Effector CD8-positive, alpha-beta T cell (primary cell): ENCODE measurements at places on chromosomes 16 and 17.

- no peak for DNase-seq
Measured at GRCh38 chr17:63692195-63692816, 7.6 kb downstream of the LIMD2 start.

DNA sequence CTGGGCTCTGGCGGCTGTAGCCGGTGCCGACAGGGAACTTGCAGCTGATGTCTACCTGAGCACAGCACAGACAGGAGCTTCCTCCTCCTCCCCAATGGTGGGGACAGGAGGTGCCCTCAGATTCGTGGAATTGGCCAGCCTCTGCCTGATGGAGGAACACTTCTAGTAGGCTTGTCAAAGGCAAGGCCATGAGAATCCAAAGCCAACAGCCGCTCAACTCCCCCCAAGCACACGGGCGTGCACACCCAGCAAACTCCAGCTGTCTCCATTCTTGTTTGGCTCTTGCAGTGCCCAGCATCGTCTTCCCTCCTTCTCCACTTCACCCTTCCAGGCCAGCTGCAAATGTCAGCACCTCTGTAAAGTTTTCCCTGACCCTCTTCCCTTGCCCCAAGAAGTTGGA, 35.1 kb downstream of the SCNN1G start:
- no peak for DNase-seq

- no peak for DNase-seq
Measured at GRCh38 chr16:56960681-56961281, 969 bp upstream of the CETP start.

DNA sequence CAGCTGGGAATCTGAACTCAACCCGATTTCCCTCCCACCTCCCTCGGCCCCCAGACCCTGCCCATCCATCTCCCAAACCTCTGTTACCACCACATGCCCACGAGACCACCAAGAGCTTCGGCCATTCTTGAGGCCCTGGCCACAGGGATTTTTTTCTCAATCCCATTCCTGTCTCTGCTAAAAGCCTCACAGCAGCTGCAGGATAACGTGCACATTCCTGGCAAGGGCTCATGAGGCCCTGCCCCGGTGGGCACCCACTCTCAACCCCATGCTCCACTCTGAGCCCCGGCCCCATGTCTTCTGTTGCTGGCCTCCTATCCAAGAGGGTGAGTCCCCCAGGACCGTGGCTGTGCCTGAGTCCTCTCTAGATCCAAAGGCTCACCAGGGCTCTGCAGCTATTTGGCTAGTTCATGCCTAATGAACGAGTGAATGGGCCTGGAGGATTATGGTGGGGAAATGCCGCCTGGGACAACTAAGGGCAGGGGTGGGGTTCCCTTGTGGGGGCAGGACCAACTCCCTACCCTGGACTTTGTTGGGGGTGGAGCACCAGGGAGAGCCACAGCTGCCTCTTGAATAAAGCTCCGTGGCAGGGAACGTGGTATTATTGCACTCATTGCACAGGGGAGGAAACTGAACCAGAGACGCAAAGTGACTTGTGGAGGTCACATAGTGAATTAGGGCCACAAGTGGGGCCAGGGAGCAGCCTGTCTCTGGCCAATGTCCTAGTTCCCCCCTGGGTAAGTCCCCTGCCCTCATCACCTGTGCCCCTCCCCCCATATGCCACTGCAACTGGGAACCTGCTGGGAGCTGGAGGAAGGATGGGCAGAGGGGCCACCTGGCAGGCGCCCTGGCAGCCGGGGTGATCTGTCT, 113.8 kb upstream of the SMURF2 start:
- no peak for DNase-seq

GRCh38 chr17:81851423-81851822, 8.9 kb downstream of the P4HB start:
- DNase-seq = no peak

GRCh38 chr17:71592431-71592830, 528.4 kb upstream of the SOX9 start:
- DNase-seq = no peak

DNA sequence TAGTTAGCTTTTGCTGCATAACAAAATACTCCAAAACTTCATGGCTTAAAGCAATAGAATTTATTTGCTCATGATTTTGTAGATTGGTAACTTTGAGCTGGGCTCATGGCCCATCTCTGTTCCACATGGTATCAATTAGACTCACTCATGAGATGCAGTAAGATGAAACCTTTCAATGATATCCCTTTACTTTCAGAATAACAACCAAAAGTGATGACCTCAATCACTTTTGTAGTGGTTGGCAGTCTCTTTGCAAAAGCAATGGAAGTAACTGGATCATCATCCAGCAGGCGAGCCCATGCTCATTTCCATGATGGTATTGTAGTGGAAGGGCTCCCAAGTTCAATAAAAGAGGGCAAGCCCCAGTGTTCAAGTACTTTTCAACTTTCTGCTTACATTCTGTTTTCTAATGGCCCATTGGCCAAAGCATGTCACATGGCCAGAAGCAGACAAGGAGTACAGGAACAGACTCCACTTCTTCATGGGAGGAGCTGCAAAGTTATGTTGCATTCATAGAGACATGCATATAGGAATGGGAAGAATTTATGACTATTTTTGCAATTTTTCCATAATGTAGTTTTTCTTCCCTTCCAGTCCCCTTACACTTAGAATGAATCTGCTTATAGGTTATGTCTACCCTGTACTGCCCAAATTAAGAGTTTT, 41.7 kb downstream of the EFCAB5 start:
- DNase-seq = no peak

GRCh38 chr16:6853565-6853964, 479.1 kb upstream of the RBFOX1 start:
- no peak for DNase-seq

- DNase-seq = no peak
Measured at GRCh38 chr16:67349172-67349571, 22.6 kb downstream of the LRRC36 start.

DNA sequence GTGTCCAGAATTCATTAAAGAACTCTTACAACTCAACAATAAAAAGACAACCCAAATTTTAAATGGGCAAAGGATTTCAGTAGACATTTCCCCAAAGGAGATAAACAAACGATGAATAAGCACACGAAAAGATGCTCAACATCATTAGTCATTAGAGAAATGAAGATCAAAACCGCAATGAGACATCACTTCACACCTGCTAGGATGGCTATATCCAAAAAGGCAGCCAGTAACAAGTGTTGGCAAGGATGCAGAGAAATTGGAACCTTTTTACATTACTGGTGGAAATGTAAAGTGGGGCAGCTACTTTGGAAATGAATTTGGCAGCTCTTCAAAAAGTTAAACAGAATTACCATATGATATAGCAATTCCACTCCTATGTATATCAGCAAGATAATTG, 42.0 kb downstream of the PITPNM3 start:
- no peak for DNase-seq

DNA sequence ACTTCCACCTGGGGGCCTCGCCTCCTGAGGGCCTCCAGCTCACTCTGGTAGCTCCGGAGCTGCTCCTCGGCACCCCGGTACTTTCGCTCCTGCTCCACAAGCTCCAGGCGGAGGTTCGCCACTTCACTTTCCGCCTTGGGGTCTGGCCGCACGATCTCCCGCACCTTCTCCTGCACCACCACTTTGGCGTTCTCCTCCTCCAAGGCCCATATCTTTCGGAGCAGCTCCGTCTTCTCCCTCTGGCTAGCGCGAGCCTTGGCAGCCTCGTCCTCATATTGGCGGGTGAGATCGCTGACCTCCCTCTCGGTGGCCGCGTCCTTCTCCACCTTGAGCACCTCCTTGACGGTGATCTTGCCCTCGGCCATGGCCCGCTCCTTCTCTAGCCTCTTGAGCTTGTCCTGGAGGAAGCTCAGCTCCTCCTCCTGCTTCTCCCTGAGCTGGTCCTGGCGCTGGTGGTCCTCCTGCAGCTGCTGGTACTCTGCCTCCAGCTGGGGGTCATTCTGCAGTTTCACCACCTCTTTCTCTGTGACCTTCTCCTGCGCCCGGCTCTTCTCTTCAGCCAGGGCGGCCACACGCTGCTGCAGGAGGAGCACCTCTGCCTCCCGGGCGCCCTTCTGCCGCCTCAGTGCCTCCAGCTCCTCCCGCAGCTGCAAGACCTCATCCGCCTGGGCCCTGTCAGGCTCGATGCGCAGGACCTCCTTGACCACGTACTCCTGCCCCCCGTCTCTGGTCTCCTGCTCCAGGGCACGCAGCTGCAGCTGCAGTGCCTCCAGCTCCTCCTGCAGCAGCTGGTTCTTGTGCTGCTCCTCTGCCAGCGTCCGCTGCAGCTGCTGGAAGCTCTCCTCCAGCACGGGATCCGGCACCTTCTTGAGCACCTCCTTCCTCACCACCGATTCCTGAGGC, 37.9 kb downstream of the UBN1 start:
- no peak for DNase-seq

DNA sequence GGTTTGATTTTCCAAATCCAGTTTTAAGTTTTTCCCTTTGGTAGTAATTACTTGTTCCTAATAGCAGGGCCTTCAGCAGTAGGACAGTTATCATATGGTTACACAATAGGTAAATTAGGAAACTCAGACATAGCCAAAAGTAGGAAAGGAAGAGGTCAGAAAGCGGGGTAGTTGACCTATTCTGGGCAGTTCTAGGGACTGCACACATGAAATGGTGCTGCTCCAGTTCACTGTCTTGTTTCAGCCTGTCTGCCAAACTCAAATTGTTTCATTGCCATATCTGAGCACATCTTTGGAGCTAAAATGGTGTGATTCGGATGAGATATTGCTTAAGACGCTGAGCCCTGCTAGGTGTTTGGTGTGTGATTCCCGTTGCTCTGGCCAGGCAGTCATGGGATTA, 56.7 kb downstream of the TANGO6 start:
- DNase-seq = no peak

DNA sequence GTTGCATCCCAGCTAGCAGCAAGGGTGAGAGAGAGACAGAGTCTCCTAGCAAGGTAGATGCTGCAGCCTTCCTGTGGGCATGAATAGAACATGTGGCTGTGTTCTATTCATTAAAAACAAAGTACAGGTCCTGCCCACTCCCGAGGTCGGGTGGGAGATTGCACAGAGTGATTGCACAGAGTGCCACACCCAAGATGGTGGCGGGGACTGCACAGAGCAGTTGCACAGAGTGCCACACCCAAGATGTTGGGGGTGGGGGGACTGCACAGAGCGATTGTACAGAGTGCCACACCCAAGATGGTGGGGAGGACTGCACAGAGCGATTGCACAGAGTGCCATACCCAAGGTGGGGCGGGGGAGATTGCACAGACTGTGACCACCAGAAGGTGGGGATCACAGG, 410.8 kb upstream of the EEF2KMT start:
- no peak for DNase-seq
